ENCODE measurements at places on chromosomes 16 and 17.

GRCh38 chr16:21666772-21667171 lies 3.0 kb downstream of the OTOA start:
- no peak for DNase-seq

DNA sequence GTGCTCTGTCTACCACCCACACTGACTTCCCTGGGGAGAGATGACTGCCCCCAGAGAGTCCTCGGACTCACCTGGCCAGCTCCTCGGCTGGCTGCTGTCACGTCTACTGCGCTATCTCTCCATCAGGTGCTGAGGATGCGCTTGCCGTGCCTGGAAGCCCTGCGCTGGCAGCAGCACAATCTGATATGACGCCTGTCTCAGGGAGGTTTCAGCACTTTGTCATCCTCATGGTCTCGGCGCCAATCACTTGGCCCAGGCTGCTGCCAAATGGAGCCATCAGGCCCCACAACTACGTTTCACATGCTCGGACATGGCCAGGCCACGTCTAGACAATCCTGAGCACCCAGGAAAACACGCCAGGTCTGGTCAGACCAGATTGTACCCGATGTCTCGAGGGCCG lies 46.7 kb downstream of the FOXL1 start:
- DNase-seq: no peak

DNA sequence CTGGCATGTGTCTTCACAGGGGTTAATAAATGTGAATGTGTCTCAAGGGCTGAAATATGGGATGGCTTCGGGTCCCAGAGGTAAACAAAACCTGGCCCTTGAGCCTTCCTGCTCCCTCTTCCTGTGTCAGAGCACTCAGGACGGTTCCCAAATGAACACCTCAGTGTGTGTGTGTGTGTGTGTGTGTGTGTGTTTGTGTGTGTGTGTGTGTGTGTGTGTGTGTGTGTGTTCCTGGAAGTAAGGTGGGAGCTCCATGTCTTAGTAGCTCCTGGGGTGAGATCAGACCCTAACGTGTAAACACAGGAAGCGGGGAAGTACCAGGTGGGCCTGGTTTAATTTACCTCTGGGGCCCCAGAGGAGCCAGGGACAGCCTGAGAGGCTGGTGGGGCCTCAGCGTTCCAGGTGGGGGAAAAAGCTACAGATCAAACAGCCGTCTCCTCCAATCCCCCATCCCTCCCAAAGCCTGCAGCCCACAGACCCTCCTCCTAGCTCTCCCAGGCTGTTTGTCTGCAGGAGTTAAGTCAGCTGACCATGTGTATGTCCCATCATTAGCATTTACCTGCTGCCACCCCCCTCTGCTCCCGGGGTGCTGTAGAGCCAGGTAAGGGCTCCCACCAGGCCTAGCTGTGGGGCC lies 6.1 kb downstream of the KIF19 start:
- no peak for DNase-seq

- no peak for DNase-seq
These were observed 70.0 kb downstream of the HS3ST3A1 start for GRCh38 chr17:13531721-13532120.

DNA sequence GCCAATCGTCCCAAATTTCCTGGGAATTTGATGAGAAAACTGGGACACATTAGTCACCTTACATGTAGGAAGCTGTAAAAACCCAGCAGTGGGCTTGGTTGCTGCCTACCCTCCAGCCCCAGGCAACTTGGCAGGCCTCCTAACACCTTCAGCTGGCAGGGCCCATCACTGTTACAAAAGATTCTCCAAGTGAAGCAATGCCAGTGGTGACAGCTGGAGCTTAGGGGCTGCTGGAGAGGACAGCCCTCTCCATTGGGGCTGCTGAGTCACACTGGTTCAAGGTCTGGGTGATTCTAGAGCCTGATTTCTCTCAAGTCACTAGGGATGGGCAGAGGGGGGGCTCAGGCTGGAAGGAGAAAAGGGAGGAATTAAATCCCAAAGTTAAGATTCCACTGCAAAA lies 180.6 kb downstream of the COPRS start:
- DNase-seq: no peak

GRCh38 chr16:25575363-25575762 lies 116.4 kb upstream of the HS3ST4 start:
- DNase-seq: no peak

GRCh38 chr16:12893050-12893750 lies 8.2 kb upstream of the SHISA9 start:
- no peak for DNase-seq

DNA sequence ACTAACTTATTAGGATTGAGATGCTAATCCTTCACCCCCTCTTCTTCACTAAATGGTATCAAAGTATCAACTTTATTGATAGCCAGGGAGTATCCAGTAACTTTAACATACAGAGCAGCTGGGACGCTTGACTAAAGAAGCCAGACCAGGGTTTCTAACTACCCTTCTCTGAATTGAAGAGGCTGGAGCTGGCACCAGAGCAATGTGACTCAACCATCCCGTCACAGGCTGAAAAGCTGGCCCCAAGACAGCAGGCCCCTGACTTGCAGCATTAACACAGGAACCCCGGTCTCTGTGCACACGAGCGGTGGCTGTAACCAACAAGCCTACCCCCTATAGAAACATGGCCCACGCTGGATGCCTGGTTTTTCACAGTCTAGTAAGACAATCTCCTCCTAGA lies 59.8 kb downstream of the ANKFN1 start:
- no peak for DNase-seq

DNA sequence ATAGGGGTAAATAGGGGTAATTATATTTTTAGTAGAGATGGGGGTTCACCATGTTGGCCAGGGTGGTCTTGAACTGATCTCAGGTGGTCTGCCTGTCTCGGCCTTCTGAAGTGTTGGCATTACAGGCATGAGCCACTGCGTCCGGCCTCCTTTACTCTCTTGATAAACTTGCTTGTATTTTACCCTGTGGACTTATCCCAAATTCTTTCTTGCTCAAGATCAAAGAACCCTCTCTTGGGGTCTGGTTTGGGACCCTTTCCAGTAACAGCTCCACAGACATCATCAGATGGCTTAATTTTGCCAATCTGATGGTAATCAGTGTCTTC lies 5.6 kb upstream of the C1QTNF1 start:
- DNase-seq: no peak

DNA sequence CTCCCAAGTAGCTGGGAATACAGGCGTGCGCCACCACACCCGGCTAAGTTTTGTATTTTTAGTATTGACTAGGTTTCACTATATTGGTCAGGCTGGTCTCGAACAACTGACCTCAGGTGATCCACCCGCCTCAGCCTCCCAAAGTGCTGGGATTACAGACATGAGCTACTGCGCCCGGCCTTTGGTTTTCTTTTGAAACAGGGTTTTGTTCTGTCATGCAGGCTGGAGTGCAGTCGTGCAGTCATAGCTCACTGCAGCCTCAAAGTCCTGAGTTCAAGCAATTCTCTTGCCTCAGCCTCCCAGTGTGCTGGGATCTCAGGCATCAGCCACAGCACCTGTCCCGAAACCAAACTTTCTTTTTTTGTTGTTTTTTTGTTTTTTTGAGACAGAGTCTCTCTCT lies 25.1 kb downstream of the PRR11 start:
- DNase-seq: no peak

- no peak for DNase-seq
These were observed 331.5 kb downstream of the HAPSTR1 start for GRCh38 chr16:9422762-9423513.

DNA sequence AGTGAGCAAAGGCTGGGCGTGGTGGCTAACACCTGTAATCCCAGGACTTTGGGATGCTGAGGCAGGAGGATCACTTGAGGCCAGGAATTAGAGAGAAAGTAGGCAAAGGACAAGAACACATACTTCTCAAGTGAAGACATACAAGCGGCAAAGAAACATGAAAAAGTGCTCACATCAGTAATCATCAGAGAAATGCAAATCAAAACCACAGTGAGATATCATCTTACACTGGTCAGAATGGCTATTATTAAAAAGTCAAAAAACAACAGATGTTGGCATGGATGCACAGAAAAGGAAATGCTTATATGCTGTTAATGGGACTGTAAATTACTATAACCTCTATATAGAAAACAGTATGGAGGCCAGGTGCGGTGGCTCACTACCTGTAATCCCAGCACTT lies 12.2 kb upstream of the SLX4 start:
- DNase-seq: no peak

DNA sequence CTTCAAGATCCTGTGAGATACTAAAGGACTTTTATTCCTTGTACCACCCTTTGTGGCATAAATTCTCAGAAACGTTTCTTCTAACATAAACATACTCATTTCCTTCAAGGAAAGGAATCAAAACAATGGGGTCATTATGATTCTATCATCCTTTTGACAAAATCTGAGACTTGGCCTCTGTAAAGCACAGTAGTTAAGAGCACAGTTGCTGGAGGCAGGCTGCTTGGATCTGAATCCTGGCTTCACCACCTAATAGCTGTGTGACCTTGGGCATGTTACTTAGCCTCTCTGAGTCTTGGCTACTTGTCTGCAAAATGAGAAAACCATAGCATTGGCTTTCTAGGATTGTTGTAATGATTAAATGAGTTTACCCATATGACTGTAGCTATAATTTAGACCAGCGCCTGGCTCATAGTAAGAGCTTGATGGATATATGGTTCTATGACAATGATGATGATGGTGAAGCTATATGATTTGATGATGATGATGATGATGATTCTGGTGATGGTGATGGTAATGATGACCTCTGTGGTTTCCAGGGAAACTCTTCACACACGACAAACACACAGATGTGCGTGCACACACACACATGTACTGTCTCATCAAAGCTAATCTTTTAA lies 6.1 kb upstream of the KRT31 start:
- no peak for DNase-seq

DNA sequence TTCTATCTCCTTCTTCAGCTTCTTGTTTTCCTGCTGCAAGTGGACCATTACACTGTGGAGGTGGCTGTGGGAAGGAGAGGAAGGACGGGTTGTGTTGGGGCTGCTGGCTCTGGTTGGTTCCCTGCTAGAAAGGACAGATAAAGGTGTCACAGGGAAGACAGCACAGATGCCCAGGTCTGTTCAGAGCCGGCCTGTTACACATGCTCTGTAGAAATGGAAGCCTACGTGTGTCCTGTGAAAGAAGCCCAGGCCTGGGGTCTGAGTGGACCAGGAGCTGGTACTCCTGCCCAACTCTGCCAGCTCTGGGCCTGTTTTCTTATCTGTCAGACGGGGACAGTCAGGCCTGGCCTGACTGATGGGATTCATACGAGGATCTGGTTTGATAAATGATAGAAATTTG lies 26.4 kb downstream of the DHX38 start:
- DNase-seq: no peak

- DNase-seq: no peak
These were observed 190.9 kb downstream of the RAB11FIP4 start for GRCh38 chr17:31582151-31582907.

- no peak for DNase-seq
These were observed 65.8 kb downstream of the WSCD1 start for GRCh38 chr17:6135996-6136395.

- DNase-seq: no peak
These were observed 34.4 kb upstream of the RGS9 start for GRCh38 chr17:65102788-65103187.

DNA sequence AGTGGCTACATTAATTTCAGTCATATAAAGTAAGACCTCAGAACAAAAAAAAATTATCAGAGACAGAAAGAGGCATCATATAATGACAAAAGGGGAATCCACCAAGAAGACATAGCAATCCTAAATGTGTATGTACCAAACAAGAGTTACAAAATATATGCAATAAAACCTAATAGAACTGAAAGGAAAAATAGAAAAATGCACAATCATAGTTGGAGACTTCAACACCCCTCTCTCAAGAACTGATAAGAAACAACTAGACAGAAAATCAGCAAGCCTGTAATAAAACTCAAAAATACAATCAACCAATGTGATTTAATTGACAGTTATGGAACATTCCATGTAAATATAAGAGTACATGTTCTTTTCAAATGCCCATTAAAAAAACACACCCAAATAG lies 61.3 kb upstream of the C16orf82 start:
- DNase-seq: no peak

- DNase-seq: no peak
These were observed 24.4 kb downstream of the TRIM16 start for GRCh38 chr17:15659663-15660062.

DNA sequence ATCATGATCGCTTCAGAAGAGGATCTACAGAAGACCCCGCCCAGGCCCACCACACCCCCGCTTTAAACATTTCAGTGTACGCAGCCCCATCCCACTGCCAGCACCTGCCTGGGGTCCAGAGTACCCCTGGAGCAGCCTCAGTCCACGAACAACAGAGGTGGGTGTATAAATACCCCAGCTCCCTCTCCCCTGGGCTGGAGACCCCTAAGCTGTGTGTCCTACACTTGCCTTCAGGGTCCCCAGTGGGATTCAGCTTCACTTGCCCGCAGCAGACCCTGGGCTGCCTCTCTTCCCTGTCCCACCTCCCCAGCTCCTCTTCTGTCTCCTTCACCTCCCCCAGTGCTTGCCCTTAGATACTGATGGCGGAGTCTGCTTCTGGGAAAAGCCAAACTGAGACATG lies 105.7 kb downstream of the RBFOX3 start:
- no peak for DNase-seq

- DNase-seq: peak; percentile 27
These were observed 596 bp downstream of the UNKL start for GRCh38 chr16:1413684-1414531.

GRCh38 chr16:86080131-86080875 lies 181.3 kb downstream of the IRF8 start:
- no peak for DNase-seq

DNA sequence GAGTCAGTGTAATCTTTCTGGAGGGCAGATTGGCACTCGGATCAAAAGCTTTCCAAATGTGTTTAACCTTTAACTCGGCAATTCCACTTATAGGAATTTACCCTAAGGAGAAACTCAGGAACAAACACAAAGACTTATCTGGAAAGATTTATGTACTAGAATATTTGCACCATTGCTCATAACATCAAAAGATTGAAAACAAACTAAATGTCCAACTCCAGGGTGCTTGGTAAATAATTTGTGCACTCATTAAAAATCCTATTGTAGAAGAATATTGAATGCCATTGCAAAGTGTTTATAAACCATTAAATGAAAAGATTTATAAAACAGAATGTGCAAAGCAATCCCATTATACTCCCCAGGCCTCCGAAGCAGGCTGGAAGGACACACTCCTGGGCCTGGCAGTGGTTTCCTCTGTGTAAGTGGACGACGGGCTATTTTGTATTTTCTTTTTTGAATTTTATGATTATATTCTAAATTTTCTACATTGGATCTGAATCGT lies 18.7 kb upstream of the RBFOX3 start:
- no peak for DNase-seq

DNA sequence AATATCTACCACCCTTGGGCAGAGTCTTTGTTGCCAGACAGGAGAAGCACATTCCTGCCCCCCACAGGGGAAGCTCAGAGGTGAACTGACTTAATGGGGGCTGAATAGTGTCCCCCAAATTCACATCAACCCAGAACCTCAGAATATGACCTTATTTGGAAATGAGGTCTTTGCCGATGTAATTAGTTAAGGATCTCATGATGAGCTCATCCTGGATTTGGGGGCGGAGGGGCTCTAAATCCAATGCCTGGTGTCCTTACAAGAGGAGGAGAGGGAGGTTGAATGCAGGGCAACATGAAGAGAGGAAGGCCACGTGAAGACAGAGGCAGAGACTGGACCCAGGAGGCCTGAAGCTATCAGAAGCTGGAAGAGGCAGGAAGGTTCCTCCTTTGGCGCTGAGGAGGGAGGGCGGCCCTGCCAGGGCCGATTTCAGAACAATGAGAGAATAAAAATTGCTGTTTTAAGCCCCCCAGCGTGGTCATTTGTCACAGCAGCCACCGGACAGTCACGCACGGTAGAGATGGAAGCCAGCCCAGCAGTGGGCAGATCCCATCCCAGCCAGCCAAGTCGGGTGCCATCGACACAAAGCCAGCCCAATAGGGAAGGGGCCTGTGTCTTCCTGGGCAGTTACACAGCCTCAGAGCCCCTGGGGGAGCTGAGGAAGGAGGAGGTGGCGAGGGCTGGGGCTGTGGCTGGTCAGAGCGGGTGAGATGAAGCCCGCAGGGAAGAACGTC lies 21.3 kb downstream of the C16orf74 start:
- DNase-seq: no peak
